ENCODE measurements at places on chromosomes 3 and 15. TPM values are rescaled to one million over a fixed set of nuclear protein-coding genes. Genes with fewer than 3 reads are reported as not detected.
A peak's percentile ranks its signal among the peaks of the same experiment; 100 is the strongest.

Gene CPB1
- 2.6 TPM for polyA plus RNA-seq

Gene DGKG
- 4.3 TPM for polyA plus RNA-seq

Gene LRRC31
- polyA plus RNA-seq: not detected

DNA sequence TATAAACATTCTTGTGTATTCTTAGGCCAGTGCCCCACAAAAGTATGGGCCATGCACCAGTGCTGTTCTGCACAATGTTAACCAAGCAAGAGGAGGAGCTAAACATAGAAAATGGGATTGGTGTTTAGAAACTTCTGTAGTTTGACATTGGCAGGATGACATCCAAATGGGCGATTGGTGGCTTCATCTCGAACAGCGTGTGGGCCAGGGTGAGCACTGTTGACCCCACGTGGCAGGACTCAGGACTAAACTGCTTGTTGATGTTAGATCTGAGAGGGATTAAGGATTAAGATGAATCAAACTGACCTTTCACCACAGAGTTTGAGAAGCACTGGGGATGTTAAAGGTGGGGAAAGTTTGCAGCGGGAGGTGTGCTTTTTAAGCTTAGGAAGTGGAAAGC lies 31.9 kb downstream of the ZNF710 start:
- DNase-seq: no peak

DNA sequence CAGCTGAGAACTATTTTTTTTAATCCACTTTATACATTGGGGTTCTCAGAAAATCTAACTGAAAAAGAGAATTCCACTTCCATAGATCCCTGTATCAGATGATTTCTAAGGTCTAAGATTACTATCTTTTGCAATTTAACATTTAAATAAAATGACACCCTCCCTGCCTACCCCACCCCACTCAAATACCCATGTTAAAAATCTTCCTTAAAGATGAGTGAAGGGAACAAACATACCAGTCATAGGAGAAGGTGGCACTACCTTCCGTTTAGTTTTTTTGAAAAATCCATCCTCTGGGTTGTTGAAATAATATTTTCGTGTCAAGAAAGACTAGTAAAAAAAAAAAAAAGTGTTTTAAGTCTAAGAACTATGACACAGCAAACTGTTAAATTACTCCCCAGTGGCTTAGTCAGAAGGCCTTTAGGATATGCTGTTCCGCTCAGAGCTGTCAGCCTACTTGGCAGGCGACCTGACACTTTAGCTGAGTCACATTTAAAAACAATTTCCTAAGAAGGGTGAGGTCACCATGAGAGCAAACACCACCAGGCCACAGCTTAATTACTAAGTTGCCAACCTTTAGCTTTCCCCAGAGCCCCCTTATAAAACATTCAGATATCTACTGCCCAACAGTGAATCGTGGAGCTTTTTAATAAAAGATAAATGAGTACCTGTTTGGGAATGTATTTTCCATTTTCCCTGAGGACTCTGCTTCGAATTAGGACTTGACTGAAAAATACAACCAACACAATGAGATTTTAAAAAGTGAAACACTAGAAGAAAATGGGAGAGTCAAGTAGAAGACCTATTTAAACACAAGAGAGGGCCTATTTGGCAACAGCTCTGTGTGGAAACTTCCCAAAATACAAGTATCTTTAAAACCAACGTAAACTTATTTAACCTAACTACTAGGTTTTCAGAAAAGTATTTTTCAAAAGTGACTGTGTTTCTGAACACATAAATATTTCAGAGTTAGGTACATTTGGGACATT lies 9.6 kb downstream of the EMC3 start:
- peak; percentile 23 for DNase-seq

- no peak for DNase-seq
Observed at GRCh38 chr3:146680617-146681016, 75.5 kb upstream of the PLSCR5 start.

DNA sequence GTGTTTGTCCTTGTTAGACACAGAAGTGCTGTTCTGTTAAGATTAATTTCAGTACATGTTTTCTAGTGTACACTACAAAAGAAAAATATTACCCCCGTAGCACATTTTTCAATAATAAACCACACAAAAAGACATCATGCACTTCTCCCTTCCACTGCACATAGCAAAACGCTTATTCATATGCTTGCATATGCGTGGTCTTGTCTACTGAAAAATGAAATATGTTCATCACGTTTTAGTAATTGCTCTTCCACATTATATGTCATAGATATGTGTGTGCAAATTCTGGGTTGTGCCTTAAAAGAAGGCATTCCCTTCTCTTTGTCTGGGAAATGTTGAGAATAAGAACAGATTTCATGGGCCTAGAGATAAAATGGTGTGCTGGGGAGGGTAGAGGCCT lies 353.9 kb downstream of the NSUN3 start:
- DNase-seq: no peak

DNA sequence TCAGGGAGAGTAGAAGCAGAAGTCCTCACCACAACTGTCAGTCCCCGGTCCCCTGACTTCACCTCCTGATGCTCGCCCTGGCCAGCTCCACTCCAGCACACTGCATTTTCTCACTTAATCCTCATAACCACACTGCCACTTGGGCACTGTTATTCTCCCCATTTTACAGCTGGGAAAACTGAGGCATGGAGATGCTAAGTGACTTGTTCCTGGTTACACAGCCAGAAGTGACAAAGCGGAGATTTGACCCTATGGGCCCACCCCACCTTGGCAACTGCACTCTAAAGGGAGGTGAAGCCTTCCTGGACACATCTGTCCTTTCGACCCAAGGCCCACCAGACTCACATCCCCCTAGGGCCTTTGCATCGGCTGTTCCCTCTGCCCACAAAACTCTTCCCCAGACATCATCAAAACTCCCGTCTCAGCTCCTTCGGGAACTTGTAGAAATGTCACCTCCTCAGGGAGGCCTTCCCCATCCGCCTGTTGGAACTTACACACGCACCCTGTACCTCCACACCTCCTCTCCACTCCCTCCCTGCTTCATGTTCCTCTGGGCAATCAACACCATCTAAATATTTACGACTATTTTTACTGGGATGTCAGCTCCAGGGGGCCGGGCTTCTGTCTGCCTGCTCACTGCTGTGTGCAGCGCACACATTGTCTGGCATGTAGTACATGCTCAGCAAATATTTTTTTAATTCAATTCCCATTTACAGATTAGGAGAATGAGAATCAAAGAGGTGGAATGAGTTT lies 3.1 kb downstream of the GRIP2 start:
- no peak for DNase-seq

DNA sequence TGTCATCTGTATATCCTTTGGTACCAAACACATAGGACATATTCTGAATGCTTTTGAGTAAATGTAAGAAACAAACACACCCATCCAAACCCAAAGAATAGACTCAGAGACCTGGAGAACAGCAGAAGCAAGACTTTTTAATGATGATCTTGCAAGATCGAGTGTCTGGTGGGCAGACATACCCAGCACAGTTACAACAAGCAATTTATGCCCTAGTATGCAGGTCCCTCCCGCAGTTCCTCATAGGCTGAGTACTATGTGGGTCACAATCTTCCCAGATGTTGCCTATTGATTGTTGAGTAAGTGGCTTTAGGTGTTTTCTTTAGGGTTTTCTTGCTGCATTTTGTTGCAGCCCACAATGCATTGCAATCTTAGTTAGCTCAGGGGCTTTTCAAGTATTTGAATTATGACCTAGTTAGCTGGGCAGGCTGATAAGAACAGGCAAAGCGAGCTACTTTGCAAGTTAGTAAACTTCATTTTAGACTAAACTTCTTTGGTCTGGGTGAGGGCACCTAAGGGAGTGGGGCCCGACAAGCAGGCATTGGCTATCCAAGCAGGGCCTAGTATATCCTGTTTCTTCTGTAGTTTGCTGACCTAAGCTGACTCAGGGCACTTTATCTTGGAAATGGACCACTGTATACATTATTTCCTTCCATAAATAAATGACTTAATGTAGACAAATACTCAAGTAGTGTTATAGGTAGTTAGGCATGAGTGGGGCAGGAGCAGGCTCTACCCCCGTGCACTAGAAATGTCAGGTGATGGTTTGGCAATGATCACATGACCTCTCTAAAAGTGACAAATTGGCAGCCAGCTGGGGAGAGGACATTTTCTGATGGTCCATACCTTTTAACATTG lies 87.3 kb upstream of the LIPC start:
- no peak for DNase-seq

GRCh38 chr3:172448661-172449465 lies 607 bp upstream of the GHSR start:
- no peak for DNase-seq

DNA sequence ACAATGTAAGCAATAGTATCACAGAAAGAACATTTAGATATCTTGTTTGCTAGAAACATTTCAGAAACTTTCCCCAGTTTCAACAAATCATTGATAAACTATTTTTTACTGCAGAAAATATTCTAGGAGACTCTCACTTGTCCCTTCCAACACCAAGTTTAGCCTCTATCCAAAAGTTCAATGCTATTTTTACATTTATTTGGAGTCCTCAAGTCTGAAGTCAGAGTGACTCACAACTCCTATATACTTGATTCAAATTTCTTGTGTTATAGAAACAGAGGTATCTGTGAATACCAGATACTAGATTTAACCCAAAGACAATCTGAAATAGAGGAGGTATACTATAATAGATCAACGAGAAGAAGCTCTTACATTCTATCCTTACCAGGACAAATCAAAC lies 49.6 kb downstream of the RFX7 start:
- DNase-seq: no peak

DNA sequence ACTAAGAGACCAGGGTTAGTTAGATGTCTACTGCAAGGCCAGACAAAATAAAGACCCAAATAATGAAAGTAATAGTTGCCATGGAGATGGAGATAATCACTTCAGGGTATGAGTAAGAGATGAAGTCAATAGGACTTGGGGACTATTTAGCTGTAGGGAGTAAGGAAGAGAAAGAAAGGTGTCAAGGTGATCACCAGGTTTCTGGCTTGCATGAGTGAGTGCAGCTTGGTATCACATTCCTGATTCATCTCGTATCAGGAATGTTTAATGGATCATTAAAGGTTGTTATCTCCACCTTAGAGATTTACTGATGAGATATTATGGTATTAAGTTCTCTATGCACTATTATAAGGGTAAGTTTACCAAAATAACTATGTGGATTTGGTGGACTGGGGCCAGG lies 357.4 kb upstream of the ATP11B start:
- no peak for DNase-seq

DNA sequence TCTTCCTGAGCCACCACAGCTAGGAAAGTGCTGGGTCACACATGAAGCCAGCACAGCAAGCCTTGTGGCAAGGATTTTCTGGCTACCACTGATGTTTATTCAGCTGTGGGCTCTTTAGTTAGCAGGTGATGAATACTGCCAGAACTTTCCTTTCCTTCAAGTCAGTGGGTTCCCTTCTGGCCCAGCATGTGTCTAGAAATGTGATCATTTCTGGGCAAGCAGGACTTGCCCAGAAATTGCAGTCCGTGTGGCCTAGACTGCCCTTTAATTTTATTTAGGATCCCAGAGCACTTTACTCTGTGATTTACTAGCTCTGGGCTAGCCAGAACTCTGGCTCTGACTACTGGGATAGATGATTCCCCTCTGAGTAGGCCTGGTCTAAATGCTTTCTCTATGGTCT lies 397.5 kb downstream of the ZIC4 start:
- no peak for DNase-seq

DNA sequence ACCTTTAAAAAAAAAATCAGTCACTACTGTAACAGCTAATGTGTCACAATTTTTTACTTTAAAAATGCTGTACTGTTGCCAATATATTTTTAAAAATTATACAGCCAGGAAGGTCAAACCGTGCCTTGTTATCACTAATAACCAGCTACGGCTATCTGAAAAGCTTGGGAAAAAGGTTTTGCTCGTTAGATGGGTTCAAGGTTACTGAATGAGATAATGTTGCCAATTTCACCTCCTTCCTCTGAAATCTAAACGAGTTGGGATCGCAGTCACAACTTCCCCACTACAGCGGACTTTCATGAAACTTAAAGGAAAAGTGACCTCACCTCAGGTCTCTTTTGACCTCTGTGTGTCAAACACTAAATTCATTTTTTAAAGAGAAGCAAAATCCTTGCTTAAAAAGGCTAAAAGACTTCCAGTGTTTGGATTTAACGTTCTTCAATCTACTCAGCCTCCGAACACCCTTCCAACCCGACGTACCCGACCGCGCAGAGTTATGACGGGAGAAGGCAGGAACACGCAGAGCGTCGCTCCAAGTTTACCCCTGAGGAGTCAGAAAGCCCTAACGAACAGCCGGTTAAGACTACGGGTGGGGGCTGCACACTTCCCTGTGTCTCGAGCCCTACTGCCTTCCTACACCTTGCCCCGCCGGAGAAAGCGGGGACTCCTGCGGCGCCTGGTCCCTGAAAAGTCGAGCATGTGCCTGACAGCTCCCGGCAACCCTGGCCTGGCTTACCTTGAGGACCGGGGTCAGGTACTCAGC lies 860 bp downstream of the ATG3 start:
- DNase-seq: peak; percentile 81

- no peak for DNase-seq
Observed at GRCh38 chr3:139607257-139608107, 67.9 kb upstream of the RBP1 start.

GRCh38 chr3:162777118-162777517 lies 1280.5 kb downstream of the OTOL1 start:
- no peak for DNase-seq

DNA sequence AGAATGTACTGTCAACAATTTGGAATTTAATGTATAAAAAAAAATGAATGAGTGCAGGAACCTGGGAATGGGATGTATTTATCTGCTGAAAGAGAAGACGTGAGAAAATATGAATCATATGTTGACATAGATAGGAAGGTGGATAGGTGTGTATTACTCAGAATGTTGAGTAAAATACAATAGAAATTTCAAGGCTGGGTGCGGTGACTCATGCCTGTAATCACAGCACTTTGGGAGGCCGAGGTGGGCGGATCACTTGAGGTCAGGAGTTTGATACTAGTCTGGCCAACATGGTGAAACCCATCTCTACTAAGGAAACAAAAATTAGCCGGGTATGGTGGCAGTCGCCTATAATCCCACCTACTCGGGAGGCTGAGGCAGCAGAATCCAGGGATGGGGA lies 202.8 kb downstream of the CADM2 start:
- DNase-seq: no peak

DNA sequence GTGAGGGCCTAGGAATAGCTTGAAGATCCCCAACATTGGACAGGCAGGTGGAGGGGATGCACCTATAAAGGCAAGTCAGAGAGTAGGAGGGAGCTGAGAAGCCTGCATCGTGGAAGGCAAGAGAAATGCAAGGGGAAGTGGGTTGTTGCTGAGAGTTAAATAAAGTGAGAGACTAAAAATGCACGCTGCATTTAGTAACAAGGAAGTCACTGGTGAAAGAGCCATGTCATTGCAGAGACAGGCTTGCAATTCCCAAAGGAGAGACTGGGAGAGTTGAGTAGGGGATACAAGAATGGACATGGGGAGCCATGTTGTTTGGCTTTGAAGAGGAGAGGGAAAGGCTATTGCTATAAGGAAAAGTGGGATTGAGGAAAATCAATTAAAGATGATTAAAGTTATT lies 77.0 kb upstream of the HEG1 start:
- DNase-seq: no peak

DNA sequence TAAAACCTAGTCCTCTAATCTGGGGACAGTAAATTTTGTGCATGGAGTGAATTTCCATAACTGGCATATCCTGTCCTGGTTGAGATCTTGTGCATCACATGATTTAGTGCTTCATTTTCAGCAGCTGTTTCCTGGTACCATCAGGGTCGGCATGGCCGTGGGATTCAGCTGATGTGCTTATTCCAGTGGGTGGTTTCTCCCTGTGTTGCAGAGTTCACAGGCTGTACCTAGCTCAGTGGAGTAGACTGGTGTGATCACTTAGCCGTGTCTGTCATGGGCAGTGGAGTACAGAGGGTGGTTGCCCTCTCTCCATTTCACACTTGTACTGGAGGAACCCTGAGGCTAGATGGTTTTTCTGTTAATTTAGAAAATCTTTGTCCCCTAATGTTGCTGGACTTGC lies 228.5 kb downstream of the PTPRG start:
- DNase-seq: no peak

- DNase-seq: peak; percentile 91
Observed at GRCh38 chr15:39579487-39580116, 1.3 kb upstream of the THBS1 start.

All from muscle of back (tissue), 13 donors.